ENCODE measurements at places on chromosomes 1 and 21.

GRCh38 chr1:43073490-43074230 lies 98.4 kb downstream of the EBNA1BP2 start:
- peak; percentile 72 for DNase-seq

- no peak for DNase-seq
Observed at GRCh38 chr1:199029855-199030254, 391.0 kb downstream of the PTPRC start.

DNA sequence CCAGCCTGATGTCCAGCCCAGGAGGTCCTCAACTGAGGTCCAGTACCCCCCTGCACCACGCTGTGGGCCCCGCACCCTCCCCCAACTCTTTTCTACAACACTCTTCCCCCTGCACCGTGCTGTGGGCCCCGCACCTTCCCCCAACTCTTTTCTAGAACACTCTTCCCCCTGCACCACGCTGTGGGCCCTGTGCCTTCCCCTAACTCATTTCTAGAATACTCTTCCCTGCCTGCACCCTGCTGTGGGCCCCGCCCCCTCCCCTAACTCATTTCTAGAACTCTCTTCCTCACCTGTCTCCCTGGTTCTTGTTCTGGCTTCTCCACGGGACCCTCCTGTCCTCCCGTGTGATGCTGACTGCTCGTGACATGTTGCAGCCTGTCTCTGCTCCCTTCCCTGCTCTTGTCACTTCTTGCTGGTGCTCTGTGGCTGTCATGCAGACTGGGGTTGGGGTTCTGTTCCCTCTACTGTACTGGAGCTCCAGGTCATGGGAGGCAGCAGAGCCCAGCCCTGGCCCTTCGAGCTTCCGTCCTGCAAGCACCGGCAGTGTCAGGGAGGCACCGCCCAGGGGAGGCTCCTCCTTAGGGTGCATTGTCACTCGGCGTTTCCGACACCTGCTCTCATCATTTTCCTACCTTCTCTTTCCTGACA lies 160.1 kb upstream of the COL6A1 start:
- no peak for DNase-seq

- DNase-seq = no peak
Observed at GRCh38 chr1:79928901-79929300, 922.4 kb upstream of the ADGRL4 start.

GRCh38 chr1:238953448-238954010 lies 432.8 kb upstream of the CHRM3 start:
- no peak for DNase-seq

All from naive thymus-derived CD8-positive, alpha-beta T cell (primary cell).